ENCODE measurements at places on chromosomes 13 and 19.

- no peak for DNase-seq
These were observed 380.1 kb downstream of the EFNB2 start for GRCh38 chr13:106155411-106155810.

GRCh38 chr19:55576746-55577145, 3.9 kb downstream of the ZNF579 start:
- DNase-seq, result no peak

- DNase-seq, result no peak
These were observed 290.1 kb upstream of the TSHZ3 start for GRCh38 chr19:31639306-31639705.

GRCh38 chr13:52644108-52644507, 1.9 kb downstream of the HNRNPA1L2 start:
- DNase-seq, result no peak

DNA sequence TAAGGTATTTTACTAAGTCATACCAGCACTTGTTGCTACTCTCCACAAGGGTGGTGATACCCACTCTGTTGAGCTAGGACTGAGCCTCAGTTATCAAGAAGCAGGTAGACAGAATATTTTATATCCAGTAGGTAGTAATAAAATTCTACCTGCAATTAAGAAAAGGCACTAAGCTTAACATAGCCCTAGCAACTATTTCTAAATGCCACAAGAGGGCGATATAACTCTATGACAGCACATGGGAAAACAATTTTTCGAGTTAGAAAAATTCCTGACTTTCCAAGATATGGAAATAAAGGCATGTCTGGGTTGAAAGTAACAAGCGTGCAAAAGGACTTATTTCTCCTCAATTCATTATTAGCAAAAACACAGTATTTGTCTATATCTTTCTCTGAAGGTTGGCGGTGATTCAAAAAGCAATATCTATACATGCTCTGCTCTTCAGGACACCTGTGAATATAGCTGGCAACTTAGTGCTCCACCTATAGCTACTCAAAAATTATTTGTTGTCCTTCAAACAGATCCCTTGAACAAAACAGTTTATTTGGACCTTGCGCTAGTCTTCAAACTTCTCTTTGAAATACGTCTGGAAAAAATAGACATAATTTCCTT, 14.7 kb downstream of the CCDC169 start:
- DNase-seq, result no peak

GRCh38 chr19:6204212-6204611, 68.7 kb downstream of the ACSBG2 start:
- DNase-seq, result no peak

GRCh38 chr19:7699003-7699402, 2.9 kb downstream of the FCER2 start:
- DNase-seq, result no peak

DNA sequence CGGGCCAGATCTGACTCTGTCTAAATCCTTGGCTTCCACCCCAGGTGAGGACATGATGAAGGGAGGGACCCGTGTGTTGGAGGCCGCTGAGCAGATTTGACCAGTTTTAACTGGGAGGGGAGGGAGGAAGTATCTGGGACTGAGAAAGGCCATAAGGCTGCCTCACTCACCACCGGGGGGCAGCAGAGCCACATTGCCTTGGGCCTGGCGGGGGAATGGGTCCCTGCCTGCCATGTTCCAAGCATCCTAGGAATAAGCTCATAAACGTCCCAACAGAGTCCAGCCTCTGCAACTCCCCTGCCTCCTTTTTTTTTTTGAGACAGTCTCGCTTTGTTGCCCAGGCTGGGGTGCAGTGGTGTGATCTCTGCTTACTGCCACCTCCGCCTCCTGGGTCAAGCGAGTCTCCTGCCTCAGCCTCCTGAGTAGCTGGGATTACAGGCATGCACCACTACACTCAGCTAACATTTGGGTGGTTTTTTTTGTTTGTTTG, 15.5 kb downstream of the MAST3 start:
- DNase-seq, result peak; percentile 86

DNA sequence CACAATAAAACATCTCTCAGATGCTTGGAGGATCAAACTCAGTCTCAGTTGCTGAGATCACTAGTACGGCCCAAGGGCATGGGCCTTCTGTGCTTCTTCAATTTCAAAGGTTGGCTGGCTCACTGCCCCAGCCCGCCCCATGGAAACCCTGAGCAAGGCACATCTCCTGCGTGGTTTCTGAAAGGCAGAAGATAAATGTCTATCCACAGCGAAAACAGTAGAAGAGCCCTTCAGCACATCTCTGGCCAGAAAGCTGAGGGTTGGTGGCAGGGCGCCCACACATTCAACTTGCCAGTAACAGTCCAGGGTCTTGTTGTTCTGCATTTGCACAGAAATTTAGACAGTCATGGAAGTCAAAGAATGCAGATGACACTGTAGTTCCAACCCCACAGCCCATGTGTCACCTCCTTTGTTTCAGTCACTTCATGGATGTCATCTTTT, 24.0 kb upstream of the KATNAL1 start:
- DNase-seq, result peak; percentile 42

GRCh38 chr13:26052337-26052736, 521 bp upstream of the SHISA2 start:
- peak; percentile 62 for DNase-seq

- DNase-seq, result no peak
These were observed 11.0 kb upstream of the DOCK6 start for GRCh38 chr19:11273296-11273695.

DNA sequence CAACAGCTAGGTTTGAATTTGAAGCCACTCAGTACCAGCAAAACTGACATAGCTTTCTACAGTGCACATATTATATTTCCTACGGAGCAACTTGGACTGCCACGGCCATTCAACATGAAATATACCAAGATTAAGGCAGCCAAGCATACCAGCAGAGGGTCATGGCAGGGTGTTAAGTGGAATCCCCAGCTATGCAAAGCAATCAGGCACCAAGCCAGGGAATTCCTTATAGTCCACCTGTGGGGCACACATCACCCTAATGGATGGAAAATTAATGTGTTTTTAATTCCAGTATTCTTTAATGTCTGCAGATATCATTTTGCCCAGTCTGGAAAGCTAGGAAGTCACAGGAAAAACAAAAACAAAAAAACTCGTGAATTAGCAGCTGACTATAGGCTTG, 1190.3 kb downstream of the EFNB2 start:
- no peak for DNase-seq

DNA sequence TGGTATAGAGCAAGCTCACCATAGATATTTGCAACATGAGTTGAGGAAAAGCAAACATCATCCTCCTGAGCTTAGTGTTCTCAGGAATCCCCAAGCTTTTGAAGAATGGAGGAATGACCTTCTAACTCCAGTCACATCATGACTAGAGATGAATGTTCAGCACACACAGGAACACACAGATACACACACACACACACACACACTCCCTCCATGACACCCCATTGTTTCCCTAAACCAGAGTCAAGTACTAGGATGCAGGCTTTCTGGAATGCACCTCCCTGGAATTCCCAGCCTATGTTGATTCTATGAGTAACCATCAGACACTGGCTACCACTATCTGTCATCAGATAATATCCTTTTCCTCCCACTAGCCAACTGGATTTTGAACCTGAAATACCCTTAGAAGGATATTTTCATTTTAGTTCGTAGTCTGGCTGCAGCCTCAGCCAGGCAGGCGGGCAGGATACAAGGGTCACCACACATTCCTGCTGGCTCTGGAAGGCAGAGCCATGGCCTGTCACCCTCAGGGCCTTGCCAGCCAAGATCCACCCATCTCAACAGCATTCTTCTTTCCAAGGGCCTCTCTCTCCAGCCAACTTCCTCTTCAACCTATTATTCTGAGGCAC, 162.4 kb downstream of the FOXO1 start:
- DNase-seq, result no peak

- peak; percentile 46 for DNase-seq
These were observed 106.8 kb downstream of the NHLRC3 start for GRCh38 chr13:39144941-39145533.

GRCh38 chr19:57803265-57803593, 11.5 kb downstream of the ZNF552 start:
- DNase-seq, result no peak

GRCh38 chr13:76035711-76036110, 399.6 kb downstream of the LMO7 start:
- no peak for DNase-seq

GRCh38 chr13:23433171-23434153, at the start of gene SACS:
Gene SACS (minus strand): TSS chr13:23433702. CDS start chr13:23411239, 22,463 bp downstream.
- peak; percentile 52 for DNase-seq

DNA sequence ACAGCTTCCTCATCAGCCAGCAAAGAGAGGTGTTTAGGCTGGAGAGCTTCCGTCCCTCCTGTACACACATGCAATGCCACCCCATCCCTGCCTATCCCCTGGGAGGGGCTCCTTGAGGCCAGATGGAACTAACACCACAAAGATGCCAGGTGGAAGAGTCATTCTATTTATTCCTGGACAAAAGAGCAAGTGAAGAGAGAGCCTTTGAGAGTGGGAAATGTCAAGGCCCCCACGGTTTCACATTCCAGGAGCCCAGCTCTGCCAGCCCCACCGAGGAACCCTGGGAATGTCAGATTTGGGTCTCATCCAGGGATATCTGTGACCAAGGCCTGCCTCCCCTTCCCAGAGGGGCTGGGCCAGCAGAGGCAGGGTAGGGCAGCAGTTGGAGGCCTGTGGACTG, 30.8 kb upstream of the IGFL1 start:
- DNase-seq, result no peak

DNA sequence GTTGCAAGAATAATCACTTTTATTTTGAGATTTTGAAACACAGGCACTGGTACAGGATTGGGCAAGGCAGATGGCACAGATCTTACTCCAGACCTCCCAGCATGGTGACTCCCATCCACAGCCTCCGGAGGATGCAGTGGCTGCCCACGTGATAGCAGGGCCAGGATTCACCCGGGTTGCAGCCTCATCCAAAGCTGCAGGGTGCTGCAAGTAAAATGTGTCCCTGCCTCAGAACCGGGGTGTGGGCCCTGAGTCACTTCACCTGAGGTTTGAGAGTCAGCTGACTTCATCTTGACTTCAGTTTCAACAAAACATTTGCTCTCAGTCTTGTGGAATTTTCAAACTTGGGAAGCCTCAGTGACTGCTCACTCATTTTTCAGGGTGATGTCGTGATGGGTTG, 201.9 kb downstream of the FGF9 start:
- DNase-seq, result no peak

GRCh38 chr13:103250071-103250470, 183.9 kb upstream of the SLC10A2 start:
- no peak for DNase-seq

DNA sequence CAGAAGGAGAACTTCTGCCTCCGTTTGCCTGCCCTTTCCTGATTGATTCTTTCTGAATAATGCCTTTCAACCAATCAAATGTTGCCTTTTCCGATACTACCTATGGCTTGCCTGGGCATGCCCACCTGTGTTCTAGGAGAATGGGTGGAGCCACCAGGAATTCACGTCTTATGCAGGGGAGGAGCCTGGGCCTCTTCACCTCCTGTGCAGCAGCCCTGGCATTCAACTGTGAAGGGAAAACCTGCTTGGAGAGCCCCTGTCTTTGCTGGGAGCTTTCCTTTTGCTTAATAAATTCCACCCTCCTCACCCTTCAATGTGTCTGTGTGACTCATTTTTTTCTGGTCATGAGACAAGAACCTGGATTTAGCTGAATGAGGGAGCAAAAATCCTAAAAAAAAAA, 730.7 kb downstream of the UQCRFS1 start:
- DNase-seq, result no peak

DNA sequence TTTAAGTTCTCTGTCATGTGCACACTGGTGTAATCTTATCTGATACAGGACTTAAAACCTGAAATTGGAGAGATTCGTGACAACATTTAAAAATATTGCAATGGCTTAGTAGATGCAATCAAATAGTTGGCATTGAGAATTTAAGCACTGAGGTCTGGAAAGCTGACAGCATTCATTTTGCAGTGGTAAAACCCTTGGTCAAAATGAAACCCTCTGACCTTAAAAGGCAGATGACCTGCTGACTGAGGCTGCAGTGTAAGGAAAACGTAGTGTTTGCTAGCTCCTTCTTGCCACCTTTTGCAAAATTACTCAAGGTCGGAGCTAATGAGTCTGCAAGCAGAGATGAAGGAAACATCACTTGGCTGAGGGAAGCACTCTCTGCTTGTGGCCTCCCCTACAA, 150.6 kb downstream of the KCTD12 start:
- no peak for DNase-seq

GRCh38 chr13:108200781-108201398, 14.4 kb downstream of the LIG4 start:
- DNase-seq, result no peak

- DNase-seq, result no peak
These were observed 13.7 kb downstream of the LGALS7 start for GRCh38 chr19:38759590-38760003.

GRCh38 chr13:99062593-99062992, 84.7 kb upstream of the DOCK9 start:
- DNase-seq, result peak; percentile 47

DNA sequence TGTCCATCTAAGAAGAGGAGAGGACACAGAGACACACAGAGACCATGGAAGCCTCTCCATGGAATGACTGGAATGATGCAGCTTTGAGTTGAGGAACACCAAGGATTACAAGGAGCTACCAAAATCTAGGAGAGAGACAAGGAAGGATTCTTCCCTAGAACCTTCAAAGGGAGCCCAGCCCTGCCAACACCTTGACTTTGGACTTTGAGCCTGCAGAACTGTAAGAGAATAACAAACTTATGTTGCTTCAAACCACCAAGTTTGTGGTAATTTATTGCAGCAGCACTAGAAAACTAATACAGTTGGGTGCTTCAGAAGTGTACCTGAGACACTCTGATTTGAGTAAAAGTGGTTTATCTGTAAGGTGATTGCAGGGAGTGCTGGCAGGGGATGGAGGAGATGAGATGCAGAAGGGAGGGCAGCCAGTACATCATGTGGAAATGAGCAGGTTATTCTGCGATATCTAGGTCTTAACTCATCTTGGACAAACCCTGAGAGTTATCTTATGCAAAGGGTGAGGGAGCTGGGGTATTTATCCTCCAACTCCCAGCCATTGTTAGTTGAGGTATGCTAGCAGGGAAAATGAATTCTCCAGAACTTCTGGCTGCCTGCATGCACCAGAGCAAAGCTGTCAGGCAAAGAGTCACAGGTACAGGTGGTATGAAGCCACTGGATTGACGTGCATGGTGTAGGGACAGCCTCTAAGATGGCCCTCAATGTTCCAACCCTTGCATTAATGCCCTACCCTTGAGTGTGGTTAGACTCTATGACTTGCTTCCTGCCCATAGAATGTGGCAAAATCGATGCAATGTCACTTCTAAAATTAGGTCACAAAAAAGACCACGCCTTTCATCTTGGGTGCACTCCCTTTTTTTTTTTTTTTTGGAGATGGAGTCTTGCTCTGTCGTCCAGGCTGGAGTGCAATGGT, 31.3 kb upstream of the ADGRL1 start:
- no peak for DNase-seq
